Neural crest cell (in vitro differentiated cells): ENCODE measurements at places on chromosomes 2 and 18. TPM values are rescaled to one million over a fixed set of nuclear protein-coding genes. Genes with fewer than 3 reads are reported as not detected.

NTSR2 gene
- total RNA-seq = not detected in 2 replicates

- no peak overlapping the region for H3K4me3 ChIP-seq
- H3K36me3 ChIP-seq = no peaks in the 10 kb centered on the region
- no peak for DNase-seq
- peaks cover 32% of the 10 kb centered on the region for H3K4me1 ChIP-seq
- H3K27ac ChIP-seq = no peak overlapping the region
- no peaks in the 10 kb centered on the region for H3K27me3 ChIP-seq
Observed at GRCh38 chr2:163465440-163465839, 270.4 kb downstream of the FIGN start.

DNA sequence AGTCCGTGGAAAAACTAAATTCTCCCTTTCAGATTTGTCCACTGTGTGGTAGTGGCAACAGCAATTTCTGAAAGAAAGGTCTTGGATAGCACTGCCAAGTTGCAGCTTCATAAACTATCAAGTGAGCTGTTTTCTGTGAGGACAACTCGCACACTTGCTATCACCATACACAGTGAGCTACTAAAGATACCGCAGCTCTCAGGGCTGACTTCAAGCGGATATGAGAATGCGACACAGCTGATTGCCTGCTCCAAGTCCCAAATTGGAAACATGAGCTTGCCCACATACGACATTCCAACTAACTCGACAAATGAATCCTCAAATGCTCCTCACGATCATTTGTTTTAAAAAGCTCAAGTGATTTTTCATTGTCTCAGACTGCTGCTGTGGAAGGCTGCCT lies 46.2 kb downstream of the E2F6 start:
- peaks cover 1% of the 10 kb centered on the region for H3K4me1 ChIP-seq
- H3K36me3 ChIP-seq = no peaks in the 10 kb centered on the region
- no peak for DNase-seq
- H3K27ac ChIP-seq = no peak overlapping the region
- no peaks in the 10 kb centered on the region for H3K27me3 ChIP-seq

- DNase-seq = no peak
- H3K27me3 ChIP-seq = no peaks in the 10 kb centered on the region
- no peak overlapping the region for H3K4me3 ChIP-seq
- H3K27ac ChIP-seq = no peak overlapping the region
- H3K36me3 ChIP-seq = no peaks in the 10 kb centered on the region
- H3K4me1 ChIP-seq = no peaks in the 10 kb centered on the region
Observed at GRCh38 chr2:14960686-14961324, 328.3 kb downstream of the LRATD1 start.

DNA sequence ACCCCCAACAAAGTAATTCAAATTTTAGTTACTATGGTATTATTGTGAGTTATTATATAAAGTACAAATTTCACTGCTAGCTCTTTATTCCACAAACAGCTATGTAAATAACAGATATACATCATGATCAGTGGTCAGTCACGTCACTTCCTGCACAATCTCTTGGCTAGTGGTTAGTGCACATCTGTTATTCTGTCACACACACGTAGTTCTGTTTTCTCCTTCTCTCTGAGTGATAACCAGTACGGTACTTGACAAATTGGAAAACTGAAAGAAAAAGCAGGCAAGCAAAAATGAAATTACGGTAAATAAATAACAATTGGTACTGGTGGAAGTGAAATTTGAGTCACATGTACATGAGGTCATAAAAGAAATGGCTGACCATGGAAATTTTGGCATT lies 728.7 kb downstream of the CCDC85A start:
- H3K4me1 ChIP-seq = no peaks in the 10 kb centered on the region
- no peak overlapping the region for H3K27ac ChIP-seq
- no peaks in the 10 kb centered on the region for H3K27me3 ChIP-seq
- DNase-seq = no peak

DNA sequence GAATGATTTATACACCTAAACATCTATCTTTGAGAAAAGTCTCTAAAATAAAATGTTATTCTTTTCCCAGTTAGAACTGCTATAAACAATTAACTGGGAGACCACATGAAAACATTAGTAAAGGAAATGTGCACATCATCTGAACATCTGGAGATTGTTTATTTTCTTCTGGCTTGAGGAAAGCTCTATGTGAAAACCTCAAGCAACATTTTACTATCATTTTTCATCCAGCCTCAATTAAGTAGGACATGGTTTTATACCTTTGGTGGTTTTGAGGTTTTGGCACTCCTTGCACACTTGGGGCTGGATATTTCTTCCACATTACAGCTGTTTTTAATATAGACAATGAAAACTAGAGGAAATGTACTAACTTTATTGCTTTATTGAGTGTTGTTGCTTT lies 609.5 kb upstream of the SLC8A1 start:
- no peaks in the 10 kb centered on the region for H3K36me3 ChIP-seq
- no peak overlapping the region for H3K27ac ChIP-seq
- H3K27me3 ChIP-seq = no peaks in the 10 kb centered on the region
- no peaks in the 10 kb centered on the region for H3K4me1 ChIP-seq
- DNase-seq = no peak
- no peak overlapping the region for H3K4me3 ChIP-seq
